ENCODE measurements at places on chromosomes 13 and 19.

DNA sequence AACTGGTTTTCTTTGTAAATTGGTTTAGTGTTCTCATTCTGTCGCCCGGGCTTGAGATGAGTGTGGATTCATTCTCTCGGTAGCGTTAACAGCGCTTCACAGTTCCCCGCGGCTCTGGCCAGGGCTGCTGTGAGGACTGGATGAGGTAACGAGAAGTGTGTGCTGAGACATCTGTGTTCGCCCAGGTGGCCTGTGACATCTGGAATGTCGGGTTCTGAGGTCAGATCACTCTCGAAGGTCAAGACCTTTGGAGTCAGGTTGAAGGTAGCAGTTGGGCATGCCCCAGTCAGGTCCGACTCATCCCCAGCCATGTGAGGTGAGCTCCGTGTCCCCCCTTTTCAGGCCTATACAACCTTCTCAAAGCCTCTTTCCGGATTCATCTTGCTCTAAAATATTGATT is 13.4 kb upstream of the TUBGCP3 start:
- DNase-seq: no peak

DNA sequence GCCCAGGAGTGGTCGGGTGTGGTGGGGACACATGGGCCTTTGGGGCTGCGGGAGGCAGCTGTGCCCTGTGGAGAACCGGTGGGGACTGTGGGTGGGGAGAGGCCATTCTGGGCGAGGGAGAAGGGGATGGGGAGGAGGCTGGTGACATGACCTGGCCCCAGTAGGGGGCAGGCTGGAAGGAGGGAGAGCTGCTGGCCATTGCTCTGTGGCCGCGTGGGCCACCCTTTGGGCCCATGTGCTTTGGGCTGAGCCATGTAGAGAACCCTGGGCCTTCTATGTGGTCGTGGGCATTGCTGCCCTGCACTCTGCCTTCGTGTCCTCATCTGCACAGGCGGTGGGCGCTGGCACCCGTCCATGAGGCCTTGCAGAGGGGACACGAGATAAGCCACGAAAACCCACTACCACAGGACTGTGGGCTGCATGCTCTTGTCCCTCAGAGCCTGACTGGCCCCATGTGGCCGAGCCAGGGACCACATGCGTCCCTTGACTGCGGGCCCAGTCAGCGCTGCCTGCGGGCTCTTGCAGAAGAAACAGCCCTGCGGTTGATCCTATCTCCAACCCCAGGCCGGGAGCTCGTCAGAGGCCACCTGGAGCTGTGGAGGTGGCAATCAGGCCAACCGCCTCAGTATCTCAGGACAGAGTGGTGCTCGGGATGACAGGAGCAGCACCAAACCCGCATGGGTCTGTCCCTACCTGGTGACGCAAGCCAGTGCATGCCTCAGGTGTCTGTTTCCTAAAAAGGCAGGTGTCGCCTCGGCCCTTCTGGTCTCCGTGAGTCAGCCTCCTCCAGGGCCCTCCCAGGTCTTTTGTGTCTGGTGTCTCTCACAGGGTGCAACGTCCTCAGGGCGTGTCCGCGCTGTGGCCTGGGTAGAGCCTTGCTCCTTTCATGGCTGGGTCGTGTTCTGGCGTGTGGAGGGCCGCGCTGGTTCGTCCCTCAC is 14.3 kb downstream of the FZR1 start:
- DNase-seq: no peak

DNA sequence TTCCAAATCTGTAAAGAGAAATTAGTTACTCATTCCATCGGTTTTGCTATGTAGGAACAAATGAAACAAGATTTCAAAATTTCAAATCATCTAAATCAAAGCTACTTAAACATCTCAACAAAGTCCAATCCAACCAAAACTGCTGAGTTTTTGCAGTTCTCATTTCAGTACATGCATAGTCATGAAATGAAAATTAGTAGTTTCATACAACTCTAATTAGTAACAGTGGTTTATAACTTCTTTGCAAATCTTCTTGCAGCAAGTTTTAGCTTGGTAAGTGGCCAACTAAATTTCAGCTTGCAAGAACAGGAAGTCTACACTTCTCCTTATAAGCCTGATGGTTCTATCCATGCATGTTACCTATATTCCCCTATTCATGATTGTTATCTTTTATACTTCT is 75.6 kb downstream of the SPRY2 start:
- no peak for DNase-seq

GRCh38 chr13:74040200-74040599 is 94.0 kb downstream of the KLF12 start:
- no peak for DNase-seq

- DNase-seq: no peak
These were observed 263 bp downstream of the RHPN2 start for GRCh38 chr19:33064458-33064791.

- DNase-seq: no peak
These were observed 110.5 kb downstream of the ENOX1 start for GRCh38 chr13:43676320-43676719.

- DNase-seq: no peak
These were observed 129.1 kb upstream of the SOX1 start for GRCh38 chr13:111937777-111938311.

DNA sequence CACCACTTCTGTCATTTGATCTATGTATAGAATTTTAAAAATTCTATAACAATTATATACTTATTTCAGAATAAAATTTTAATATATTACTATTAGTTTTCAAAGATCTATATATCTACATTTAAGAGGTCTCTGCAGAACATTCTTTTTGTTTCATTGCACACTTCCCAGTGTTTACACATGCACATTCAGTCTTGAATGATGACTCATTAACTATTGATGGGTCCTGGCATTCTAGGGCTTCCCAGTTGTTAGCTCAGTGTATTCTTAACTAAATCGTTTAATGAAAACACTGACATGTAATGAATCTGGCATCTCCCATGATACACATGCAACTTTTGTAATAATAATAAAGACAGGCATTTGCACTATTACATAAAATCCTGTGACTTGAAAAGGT is 324.6 kb downstream of the KLF12 start:
- DNase-seq: no peak

- no peak for DNase-seq
These were observed 164.9 kb upstream of the CSNK1A1L start for GRCh38 chr13:37270226-37271001.

DNA sequence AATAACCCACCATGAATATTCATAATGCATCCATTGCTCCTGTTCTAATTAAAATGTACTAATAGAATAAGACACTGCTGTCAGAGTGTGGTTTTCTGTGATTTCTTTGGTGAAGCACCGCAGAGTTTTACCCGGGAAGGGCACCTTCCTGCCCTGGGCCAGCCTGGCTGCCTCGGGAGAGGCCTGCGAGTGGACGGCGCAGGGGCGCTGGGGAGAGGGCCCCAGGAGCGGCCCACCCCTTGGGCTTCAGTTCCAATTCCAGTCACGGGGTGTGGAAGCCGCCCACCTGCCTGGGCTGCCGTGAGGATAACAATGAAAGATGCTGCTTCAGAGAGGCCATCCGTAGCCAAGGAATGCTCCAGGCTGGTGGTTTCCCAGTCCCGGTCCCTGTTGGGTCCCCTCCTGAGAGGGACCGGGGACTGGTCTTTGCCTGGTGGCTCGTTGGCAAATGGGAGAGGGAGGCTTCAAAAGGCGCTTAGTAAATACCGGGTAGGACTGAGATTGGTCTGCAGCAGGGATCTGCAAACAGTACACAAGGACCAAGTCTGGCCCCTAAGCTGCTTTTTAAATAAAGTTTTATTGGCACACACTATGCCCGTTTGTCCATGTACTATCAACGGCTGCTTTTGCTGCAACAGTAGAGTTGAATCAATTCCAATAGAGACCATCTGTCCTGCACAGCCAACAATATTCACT is 18.0 kb downstream of the TCF3 start:
- DNase-seq: no peak

GRCh38 chr19:5957170-5957569 is 20.8 kb downstream of the RANBP3 start:
- no peak for DNase-seq

DNA sequence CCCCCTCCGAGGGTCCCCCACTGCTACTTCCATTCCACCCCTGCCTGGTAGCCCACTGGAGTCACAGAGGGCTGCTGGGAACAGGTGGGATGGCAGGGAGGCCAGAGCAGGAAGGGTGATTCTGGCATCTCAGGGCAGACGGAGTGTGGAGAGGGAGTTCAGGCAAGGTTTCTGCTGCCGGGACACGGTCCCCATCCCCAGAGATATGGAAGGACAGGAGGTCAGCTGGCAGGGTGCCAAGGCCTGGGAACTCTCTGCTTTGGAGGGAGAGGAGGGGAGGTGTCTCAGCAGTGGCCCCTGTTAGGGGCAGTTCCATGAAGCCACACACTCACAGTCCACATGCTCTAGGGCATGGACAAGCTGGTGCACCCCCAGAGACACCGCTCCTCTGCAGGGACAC is 68.1 kb downstream of the CHST8 start:
- DNase-seq: no peak

GRCh38 chr19:55641426-55642152 is 787 bp downstream of the ZNF580 start:
- no peak for DNase-seq

DNA sequence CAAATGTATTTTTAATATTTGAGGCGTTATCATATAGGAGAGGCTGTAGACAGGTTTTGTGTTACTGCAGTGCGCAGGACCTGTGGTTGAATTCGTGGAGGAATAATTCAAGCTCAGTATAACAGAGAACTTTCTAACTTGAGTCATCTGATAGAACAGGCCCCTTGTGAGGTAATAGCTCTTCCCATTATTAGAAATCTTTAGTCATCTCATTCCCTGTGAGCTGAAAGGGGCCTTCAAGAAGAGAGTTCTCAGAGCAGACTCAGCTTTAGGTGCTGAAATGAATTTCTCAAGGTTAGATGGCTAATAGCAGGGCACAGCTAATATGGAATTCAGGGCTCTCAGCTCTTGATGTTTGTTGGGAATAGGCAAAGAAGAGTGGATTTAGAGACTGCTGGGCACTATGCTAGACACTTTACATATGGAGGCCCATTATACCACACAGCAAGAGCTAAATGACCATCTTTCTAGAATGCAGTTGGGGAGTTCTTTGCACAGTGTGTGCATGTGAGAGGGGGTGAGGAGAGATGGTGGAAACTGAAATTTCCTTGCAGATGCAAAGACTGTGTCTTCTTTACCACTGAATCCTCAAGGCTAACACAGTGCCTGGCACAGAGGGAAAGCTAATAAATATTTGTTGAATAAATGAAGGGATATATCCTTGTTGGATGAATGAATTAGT is 89.5 kb downstream of the DGKH start:
- DNase-seq: no peak

GRCh38 chr13:30300596-30300995 is 6.8 kb downstream of the KATNAL1 start:
- no peak for DNase-seq

GRCh38 chr13:72218966-72219365 is 352.0 kb upstream of the DACH1 start:
- no peak for DNase-seq

DNA sequence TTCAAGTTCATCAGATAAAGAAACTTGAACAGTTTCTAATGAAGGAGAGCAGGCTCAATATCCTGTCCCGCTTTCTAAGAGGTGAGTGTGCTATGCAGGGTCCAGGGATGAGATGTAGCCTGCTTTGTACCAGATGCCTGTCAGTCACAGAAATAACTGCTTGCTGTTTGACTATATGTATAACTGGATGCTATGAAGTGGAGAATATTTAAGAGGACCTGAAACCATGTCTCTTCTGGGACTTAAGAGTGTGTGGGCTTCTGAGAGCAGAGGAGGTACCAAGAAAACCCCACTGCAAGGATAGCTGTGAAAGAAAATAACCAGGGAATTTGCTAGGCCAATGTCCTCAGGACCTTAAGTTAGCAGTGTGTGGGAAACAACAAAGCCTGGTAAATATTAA is 246.3 kb upstream of the RFC3 start:
- DNase-seq: no peak

- no peak for DNase-seq
These were observed 4.9 kb upstream of the MBD3L3 start for GRCh38 chr19:7063339-7063738.

DNA sequence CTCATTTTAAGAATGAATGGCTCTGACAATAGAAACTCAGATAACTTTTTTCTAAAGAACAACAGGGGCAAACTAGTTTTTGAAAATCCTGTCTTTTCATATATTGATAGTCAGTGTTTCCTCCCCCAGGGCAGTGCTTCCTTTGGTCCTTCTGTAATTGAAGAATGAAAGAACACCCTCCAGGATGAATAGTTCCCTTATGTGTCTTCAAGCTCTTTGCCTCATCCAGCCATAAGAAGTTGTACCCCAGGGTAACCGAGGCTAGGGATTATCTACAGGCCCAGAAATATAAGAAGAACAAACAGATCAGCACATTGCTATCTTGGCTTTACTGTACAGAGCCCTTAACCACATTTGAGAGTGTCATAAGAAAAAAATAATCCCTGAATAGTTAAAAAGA is 12.1 kb upstream of the ERICH6B start:
- DNase-seq: no peak

DNA sequence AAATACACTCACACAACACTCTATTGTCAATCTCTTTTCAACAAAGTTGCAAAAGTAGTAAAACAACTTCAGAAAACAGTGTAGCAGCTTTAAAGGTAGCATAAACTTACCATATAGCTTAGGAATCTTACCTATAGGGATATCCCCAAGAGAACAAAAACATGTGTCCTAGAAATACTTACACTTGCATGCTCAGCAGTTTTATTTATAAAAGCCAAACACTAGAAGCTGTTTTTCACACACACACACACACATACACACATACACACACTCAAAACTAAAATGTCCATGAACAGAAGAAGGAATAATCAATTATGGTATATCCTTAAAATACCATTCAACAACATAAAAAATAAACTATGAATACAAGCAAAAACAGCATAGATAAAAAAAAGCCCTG is 11.7 kb downstream of the ZNF773 start:
- no peak for DNase-seq

DNA sequence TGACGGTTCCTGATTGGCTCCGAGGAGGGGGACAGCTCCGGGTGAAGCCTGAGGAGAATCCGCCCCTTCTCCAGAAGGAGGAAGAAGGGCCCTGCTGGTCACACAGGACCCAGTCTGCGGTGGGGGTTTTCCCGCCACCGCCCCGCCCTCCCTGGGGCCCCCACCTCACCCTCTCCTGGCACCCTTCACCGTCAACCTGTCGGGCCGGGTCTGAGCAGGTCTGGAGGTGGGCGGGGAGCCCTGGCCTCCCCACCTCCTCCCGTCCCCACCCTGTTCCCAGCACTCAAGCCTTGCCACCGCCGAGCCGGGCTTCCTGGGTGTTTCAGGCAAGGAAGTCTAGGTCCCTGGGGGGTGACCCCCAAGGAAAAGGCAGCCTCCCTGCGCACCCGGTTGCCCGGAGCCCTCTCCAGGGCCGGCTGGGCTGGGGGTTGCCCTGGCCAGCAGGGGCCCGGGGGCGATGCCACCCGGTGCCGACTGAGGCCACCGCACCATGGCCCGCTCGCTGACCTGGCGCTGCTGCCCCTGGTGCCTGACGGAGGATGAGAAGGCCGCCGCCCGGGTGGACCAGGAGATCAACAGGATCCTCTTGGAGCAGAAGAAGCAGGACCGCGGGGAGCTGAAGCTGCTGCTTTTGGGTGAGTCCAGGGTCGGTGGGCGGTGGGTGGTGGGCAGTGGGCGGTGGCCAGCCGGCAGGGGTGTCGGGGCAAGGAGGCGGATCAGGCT is at the start of gene GNA15:
TSS of gene GNA15 (plus strand) at position 73 of the 723 bp plus-strand sequence. CDS start at position 491, 418 bp downstream.
- no peak for DNase-seq

GRCh38 chr13:112068540-112069060 is 1.7 kb downstream of the SOX1 start:
- no peak for DNase-seq

- no peak for DNase-seq
These were observed 406.0 kb downstream of the RFC3 start for GRCh38 chr13:34223984-34224383.

GRCh38 chr13:48731957-48732569 is 78.3 kb downstream of the CYSLTR2 start:
- peak; percentile 31 for DNase-seq

All from stimulated activated CD4-positive, alpha-beta T cell treated with anti-CD3 and anti-CD28 coated beads, Interleukin-15, amount 100 ng/mL, for 1 hour (primary cell).